ENCODE measurements at places on chromosomes 2 and 18.

GRCh38 chr2:69164061-69164778 lies 151.2 kb downstream of the ANTXR1 start:
- DNase-seq, result no peak

- no peak for DNase-seq
Measured at GRCh38 chr2:84817239-84817655, 63.6 kb downstream of the TRABD2A start.

- no peak for DNase-seq
Measured at GRCh38 chr18:55439056-55439455, 148.9 kb downstream of the TCF4 start.

DNA sequence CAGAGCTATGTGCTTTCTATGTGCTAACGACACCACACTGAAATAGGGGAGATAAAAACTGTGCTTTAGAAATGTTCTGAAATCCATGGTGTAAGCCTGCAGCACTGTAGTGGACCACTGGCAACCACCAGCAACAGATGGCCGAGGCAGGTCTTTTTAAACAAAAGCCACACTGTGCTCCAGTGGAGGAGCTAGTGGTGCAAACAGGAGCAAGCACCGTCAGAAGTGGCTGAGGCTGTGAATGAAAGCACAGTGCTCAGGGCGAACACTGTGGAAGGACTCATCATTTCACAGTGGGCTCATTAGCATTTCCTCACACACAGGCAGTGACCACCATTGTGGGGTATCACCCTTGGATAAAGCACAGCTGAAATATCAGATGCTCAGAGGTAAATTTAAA lies 22.9 kb upstream of the MTX2 start:
- DNase-seq, result no peak

- DNase-seq, result no peak
Measured at GRCh38 chr2:238562446-238562845, 135.7 kb downstream of the ASB1 start.

DNA sequence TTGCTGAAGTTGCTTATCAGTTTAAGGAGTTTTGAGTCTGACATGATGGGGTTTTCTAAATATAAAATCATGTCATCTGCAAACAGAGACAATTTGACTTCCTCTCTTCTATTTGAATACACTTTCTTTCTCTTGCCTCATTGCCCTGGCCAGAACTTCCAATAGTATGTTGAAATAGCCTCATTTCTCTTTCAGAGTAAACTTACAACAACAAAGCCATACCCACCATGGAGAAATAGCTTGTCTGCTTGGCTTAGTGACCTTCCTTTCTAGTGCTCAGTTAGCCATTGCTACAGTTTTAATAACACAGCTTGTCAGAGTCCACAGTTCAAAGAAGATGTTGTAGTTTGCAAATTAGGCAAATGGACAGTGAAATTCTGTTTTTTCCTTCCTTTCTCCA lies 228.0 kb downstream of the ETAA1 start:
- DNase-seq, result no peak

DNA sequence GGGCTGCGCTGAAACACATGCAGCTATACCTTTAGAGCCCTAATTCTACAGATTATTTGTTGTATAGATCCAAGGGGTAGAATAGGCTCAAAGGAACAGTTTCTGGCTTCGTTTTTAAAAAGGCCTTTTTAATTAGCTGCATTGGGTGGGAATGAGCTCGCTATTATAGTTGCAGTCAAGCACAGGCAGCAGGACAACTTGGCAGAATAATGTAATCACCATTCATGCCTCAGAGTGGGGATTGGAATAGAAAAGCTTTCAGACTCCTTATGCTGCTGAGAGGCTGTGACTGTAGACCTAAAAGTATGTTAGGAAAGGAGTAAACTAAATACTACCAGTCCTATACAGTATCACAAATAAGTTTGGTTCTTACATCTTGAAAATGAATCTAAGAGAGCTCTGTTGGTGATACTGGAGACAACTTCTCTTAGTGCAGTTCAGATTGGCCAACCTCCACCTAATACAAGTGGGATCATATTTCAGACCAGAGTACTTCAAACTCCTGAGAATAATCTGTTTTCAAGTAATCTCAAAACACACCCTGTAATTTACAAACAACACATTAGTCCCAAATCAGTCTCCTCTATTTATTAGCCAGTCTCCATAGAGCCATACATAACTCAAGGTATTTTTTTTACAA lies 121.4 kb downstream of the ANTXR1 start:
- no peak for DNase-seq

- DNase-seq, result no peak
Measured at GRCh38 chr2:128558441-128558840, 239.8 kb upstream of the HS6ST1 start.

DNA sequence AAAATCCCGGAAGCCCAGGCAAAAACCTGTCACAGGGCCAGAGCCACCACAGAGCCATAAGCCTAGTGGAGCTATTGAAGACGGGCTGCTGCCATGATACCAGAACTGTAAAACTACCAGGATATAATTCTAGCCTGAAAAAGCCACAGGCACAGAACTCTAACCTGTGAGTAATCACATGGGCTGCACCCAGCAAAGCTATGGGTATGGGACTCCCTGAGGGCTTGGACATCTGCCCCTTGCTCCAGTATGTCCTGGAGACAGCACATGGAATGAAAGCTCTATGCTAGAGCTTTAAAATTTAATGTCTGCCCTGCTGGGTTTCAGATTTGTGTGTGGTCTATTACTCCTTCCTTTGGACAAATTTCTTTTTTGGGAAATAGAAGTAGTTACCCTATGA lies 2183.6 kb upstream of the CELF4 start:
- no peak for DNase-seq

DNA sequence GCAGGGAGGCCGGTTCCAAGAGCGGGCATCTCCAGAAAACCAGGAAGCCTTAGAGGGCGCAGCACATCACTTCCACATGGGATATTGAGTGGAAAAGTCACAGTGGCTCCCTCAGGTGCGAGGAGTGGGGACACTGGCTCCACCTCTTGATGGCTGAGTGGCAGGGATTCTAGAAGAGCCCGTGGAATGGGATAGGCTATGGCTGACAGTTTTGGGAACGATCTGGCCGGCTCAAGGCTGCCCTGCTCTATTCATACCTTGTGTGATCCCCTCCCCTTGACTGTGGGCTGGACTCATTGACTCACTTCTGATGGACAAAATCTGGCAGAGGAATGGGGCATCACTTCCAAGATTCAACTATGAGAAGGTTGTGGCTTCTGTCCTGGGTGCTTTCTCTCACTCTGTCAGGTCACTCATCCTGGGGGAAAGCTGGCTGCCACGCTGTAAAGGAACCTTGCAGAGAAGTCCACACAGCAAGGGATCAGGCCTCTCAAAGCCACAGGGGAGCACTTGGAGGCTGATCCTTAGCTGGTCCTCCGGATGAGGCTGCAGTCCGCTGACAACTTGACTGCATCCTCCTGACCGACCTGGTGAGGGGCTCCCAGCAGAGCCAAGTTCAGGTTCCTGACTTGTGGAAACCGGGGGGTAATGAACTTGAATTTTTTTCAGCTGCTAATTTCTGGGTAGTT lies 46.7 kb upstream of the HS6ST1 start:
- DNase-seq, result no peak

DNA sequence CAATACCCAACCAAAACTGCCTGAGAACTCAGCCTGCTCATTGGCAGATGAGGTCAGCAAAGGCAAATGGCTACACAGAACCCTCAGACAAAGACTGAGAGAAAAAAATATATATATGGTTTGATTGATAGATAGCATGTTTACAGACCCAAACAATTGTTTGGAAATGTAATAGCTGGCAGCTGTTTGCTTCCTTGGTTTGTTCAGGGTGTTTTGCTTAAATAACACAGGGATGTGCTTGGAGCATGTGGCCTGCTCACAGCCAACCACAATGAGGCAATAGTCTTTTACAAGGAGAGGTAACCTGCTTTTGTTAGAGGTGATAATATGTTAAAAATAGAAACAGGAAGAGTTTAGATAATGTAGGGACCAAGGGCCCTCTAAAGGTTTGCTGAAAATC lies 84.5 kb downstream of the PDK1 start:
- no peak for DNase-seq

- no peak for DNase-seq
Measured at GRCh38 chr2:227627769-227628168, 10.5 kb downstream of the SCYGR4 start.

DNA sequence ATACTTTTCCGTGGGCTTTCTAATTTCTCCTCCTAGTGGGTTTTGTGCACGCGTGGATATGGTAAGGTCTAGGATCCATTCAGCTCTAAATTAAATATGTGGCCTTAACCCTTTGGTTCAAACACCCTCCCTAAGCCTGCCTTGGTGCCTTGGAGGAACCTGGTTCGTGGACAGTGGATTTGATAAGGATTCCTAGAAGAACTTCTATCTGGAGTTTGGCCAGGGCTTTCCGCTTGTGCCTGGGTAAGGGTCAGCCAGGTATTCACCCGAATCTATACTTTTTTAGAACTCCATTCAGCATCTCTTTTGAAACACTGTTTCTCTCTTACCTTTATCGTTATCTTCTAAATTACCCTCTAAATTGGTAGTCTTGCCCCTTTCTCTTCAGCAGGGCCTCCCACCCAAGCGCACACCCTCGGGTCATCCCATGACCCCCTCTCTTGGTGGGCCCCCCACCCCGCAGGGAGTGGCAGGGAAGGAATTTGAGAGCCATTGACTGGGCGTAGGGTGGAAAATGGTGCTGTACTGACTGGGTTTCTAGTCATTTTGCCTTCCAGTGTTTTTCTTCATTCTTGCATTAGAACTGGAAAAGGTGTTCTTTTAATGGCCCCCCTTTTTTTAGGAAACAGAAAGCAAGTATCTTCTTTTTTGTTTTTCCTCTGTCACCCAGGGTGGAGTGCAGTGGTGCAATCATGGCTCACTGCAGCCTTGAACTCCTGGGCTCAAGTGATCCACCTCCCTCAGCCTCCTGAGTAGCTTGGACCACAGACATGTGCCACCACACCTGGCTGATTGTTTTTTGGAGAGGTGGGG lies 1.8 kb downstream of the SOCS6 start:
- DNase-seq, result no peak

DNA sequence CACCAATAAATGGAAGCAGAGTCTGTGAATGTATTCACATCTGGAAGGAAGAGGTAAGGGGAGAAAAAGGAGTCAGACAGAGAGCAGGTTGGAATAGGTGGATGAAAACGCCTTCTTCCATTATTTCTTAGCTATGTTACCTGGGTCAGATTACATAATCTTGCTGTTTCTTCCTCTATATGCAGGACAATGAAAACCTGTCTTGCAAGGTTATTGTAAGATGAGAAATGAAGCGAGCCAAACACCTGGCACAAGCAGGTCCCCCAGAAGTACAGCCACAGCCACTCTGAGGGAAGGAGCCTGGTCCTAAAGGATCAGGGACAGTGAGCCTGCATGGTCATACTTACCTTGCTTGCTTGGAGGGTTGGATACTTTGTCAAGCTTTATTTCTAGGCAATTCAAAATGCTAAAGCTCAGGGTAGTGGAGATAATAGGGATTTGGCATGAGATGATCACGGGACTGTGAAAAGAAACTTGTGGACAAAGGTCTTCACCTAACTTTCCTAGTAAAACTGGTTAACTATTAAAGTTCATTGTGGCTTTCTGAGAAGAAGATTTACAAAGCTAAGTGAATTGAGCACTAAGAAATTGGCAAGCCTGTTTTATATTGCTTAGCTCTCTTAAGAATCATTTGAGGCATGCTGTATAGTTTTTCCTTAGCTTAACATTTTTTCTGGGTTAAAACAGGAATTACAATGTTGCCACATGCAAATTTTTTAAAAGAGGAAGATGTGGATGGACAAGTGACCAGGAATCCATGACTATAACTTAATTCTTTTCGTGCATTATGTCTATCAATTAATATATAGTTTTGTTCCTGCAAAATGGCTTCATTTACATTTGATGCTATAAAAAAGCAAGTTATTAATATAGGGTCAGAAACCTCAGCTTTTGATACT lies 15.7 kb upstream of the PLA2R1 start:
- no peak for DNase-seq

GRCh38 chr18:4106407-4107033 lies 348.6 kb downstream of the DLGAP1 start:
- DNase-seq, result peak; percentile 15

- no peak for DNase-seq
Measured at GRCh38 chr2:17520761-17521160, 2.5 kb upstream of the RAD51AP2 start.

DNA sequence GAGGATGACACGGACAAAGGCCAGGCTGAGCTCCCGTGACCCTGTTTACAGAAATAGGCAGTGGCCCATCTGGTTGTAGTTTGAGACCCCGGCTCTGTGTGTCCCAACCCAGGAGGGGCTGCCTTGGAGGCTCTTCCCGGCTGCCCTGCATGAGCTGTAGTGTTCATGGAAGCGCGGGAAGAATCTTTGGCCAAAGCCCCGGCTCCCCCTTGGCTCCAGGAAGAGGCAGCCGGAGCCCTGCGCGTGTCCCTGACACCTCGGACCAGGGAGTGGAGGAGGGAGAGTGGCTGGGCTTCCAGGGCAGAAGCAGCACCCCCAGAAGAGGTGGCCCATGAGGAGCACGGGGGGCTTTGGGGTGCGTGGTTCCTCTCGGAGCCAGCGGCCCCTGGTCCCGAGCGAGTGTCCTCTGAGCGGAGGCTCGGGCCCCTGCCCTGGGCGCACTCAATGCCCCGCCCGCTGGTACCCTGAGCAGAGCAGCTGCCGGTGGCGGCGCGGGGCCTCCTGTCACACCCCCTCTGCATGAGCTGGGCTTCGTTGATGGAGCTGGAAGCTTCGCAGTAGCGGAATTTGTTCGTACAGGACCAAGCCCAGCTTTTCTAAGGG lies 21.7 kb downstream of the GPR35 start:
- no peak for DNase-seq

GRCh38 chr18:56257205-56257604 lies 381.2 kb downstream of the TXNL1 start:
- DNase-seq, result no peak

GRCh38 chr18:74916773-74917393 lies 292.1 kb downstream of the PTGR3 start:
- DNase-seq, result no peak

GRCh38 chr2:97983698-97984097 lies 12.1 kb downstream of the TMEM131 start:
- DNase-seq, result no peak

Data from gastrocnemius medialis (tissue), 4 donors.